ENCODE measurements at places on chromosomes 5 and 9.

GRCh38 chr5:3584724-3585531 is 10.7 kb upstream of the IRX1 start:
- no peak for DNase-seq

DNA sequence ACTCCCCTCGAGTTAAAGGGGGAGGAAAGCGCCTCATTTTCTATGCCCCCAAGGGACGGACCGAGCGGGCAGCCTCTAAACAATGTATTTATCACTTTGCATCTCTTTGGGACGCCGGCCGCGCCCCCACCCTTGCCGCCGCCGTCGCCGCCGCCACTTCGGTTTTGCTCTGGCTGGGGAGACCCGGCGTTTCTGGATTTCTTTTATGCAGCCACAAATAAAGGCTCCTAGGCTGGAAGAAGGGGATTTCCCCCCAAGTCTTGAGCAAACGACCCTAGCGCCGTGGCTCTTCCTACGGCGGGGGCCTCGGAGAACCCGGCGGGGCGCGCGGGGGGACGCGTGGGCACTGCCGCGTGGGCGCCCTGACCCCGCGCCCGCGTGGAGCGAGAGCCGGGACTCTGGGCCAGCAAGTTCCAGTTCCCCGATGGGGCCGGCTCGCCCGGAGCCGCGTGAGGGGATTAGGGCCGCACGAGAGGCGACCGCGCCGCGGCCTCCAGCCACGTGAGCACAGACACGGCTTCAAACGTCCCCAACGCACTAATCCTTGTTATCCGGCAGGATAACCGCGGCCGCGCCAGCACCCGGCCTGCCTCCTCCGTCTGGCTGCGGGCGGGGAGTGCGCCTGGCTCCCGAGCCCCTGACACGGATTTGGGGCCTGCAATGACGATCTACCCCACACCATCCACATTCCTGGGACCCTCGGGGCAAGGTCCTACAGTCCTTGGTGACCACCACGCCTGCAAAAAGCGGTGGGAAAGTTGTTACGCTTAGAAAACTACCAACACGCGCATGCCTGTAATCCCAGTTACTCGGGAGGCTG is 7.9 kb upstream of the NEUROG1 start:
- DNase-seq, result no peak

- peak; percentile 90 for DNase-seq
Measured at GRCh38 chr5:132457371-132458225, 33.0 kb downstream of the IRF1 start.

- no peak for DNase-seq
Measured at GRCh38 chr9:86577420-86578333, 223.5 kb upstream of the TUT7 start.

DNA sequence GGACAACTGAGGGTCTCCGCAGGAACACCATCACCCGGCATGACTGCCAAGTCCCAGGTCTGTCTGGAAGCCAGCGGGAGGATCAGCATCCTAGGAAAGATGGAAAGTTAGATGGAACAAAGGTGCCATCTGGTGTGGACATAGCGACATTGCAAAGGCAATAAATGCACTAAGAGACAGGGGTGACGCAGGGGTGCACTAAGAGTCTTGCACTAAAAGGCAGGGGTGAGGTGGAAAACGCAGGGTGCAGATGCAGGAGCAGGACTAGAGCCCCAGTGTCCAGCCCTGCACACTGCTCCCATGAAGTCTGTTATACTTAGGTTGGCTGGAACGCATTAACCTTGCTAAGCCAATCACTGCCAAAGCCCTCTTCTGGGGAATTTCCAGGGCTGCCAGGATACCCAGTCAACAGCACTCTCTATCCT is 15.5 kb downstream of the ATOX1 start:
- DNase-seq, result peak; percentile 79

GRCh38 chr9:86601697-86602096 is 247.5 kb upstream of the TUT7 start:
- peak; percentile 35 for DNase-seq

DNA sequence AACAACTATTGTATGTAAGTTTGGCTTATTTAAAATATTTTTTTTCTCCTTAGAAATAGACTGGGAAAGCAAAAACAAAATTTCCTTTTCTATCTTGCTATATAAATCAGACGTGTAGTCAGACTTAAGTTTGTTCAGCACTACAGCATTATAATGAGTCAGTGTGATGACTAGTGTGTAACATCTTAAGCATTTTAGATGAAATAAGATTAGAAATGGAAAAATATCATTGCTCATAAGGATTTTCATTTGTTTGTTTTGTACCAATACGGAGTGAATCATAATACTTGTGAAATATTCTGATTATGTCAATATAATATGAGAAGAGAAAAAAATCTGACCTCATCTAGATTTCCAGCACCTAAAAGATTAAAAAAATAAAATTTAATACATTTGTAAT is 64.7 kb upstream of the RICTOR start:
- peak; percentile 79 for DNase-seq

- DNase-seq, result no peak
Measured at GRCh38 chr5:39451276-39451941, 26.6 kb upstream of the DAB2 start.

DNA sequence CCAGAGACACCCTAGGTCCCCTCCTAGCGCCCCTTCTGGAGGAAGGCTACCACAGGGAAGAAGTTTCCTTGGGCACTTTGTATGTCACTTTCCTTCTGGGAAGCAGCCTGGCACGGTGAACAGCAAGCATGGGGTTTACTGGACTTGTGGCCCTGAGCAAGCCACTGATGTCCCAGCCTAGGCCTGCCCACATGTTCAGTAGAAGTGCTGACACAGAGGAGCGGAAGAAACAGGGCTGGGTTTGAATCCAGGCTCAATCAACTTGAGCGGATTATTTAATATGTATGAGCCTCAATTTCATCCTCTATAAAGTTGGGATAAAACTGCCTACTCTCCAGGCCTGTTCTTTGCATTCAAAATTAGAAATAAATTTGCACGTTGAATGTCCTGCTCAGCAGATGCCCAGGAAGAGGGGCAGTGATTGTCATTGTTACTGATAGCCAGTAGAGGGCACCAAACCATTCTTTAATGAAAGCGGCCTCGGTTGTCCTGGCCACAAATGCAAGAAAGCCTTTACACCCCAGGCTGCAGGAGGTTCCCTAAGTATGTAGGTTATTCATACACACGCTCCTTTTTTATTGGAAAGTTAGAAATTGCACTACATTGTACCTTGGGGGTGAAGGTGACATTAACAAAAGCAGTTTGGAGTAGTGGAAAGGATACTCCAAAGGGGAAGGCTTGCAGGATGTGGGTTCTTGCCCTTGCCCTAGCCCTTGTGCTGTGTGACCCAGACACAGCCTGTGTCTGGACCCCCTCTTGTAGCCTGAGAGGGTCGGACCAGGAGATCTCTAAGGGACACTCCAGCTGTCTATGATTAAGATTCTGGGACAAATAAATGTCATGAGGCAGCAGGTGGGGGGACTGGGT is 13.4 kb upstream of the XPA start:
- DNase-seq, result peak; percentile 85

DNA sequence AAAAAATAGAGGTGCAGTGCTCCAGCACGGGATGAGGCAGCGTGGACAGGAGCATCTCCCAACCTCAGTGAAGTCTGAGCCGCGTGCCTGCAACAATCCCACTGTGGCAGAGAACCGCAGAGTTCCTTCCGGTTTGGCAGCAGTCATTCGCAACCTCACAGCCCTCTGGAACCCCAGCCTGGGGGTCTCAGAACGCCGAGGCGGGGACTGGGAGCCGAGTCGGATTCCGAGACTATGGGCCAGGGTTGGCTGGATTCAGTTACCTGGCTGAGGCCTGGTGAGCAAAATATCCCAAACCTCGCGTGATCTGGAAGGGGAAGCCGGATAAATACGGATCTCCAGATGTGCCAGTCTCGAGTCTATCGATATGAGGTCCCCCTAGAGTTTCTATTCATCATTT is 27.0 kb downstream of the CDKN2A start:
- no peak for DNase-seq

GRCh38 chr5:151144922-151145321 is 12.7 kb downstream of the ANXA6 start:
- no peak for DNase-seq

DNA sequence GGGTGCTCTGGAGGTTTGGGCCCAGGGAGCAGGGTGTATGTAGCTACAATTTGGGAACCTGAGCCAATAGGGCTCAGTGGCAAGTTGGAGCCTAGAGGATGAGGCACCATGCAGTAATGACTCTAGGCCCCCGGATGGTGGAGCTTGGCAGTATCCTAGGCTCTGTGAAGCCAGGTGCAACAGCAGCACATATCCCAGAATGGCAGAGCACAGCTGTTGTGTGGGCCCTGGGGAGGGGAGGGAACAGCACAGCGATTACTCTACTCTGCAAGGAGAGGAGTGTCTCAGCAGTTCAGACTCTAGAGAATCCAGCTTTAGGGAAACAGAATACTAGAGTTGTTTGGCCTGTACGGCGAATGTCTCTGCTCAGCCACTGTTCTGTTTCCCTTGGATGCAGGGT is 56.1 kb downstream of the LRRTM2 start:
- no peak for DNase-seq

GRCh38 chr5:33579152-33579551 is 138.4 kb downstream of the TARS1 start:
- DNase-seq, result no peak

GRCh38 chr5:68380078-68380477 is 164.5 kb downstream of the PIK3R1 start:
- no peak for DNase-seq

DNA sequence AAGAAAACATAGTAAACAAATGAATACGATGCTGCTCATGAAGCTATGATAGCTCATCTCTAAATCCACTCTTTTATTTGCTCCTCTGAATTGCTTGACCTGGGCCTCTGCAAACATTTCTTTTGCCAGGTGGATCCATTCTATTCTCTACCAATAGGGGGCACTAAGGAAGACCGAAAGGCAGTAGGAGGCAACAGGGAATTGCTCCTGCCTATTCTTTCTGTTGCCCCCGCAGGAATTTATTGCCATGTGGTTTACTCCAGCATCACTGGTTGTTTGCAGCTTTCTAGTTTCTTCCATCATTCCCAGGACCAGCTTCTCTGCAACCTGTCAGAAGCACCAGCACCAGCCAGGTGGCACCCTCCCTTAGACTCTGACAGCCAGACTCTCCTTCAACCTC is 5.3 kb downstream of the GAPT start:
- DNase-seq, result no peak

DNA sequence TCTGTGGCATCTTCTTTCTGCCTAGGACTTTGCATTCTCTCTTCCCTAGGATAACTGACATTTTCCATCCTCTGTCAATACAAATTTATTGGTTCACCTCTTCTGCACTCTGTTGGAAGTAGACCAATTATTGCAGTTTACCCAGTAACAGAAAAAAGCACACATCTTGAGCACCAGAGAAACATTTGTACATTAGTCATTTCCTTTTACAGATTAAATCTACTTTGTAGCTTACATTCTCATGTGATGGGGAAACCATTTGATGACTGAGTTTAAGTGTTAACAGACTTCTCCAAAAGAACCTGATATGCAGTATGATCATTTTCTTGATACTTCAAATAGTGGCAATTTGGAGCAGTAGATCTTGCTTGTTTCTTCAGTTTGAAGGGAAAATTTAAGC is 1098.8 kb downstream of the DTWD2 start:
- DNase-seq, result peak; percentile 64

DNA sequence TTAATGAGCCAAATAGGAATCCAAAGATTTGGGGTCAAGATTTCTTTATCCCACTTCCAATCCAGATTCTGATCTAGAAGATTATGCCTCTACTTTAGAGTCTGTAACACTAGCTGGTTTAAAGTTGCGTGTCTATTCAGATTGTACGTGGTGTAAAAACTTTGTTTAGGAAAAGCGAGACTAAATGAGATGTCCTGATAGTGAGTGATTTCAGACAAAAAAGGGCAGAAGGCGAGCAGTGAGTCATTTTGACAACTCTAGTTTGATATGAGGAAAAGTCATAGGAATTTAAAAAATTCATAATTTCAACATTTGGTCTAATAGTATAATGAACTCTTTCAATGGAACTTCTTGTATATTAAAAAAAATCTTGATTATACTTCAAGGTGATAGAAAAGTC is 119.6 kb upstream of the KLF9 start:
- peak; percentile 33 for DNase-seq

DNA sequence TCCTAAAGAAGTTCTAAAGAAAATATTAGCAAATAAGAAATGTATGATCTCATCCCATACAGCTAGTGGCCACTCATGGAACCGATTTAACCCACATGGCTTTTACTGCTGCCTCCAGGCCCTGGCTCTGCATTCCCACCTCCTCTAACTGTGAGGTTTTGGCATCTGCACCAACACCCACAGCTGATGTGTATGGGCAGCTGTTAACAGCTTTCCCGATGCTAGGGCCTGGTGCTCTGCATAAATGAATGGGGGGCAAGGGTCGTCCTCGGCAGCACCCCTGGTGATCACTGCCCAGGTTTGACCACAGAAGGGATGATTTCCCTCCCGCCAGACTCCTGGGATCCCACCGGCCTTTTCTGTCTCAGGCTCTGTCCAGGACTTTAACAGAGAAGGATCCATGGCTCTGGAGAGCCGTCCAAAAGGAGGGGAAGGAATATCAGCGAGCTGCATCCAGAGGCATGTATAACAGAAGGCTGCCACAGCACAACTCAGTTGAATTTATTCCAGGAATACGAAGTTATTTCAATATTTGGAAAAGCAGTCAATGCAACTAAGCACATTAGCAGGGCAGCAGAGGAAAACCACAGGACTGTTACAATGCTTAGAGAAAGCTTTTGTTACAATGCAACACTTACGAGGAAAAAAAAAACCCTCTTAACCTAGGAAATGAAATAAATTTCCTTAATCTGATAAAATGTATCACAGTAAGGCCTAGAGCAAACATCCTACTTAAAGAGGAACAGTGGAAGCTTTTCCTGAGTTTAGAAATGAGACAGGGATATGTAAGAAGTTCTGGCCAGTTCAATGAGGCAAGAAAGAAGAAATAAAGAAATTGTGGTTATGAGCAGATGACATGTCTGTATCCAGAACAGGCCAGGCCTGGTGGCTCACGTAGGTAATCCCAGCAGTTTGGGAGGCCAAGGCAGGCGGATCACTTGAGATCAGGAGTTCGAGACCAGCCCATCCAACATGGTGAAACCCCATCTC is 63.1 kb downstream of the NACC2 start:
- no peak for DNase-seq

DNA sequence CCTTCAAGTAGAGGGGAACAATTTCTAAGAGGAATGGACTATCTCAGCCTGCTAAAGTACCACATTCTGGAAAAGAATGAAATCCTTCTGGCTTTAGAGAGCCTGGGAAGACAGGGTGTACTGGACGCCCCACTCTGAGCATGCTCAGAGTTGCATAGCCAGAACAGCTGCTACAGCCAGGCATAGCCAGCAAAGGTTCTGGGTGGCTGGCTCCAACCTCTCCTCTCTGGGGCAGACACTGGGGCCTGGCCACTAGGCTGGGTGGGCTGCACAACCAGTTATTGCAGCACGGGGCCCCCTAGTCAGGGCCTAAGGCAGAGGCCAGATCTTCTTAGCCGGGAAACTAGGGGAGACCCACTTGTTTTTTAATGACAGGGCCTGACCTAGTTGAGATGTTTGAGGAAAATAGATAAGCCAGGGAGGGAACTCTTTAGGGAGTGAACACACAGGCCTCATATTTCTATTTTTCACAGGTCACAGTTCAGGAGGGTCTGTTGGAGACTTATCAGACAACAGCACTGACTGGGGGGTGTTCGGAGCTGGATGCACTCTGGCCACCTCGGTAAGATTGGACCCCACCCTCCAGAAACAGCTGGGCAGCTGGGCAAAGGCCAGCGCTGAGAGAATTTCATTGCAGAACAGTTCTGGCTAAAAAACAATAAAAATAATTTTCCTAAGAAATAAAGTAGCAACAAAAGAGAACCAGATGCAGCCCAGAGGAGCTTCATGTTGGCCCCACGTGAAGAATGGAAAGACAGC is 142.9 kb downstream of the LPAR1 start:
- DNase-seq, result no peak
